ENCODE measurements at places on chromosomes 2 and 18. TPM values are rescaled to one million over a fixed set of nuclear protein-coding genes. Genes with fewer than 3 reads are reported as not detected.

DNA sequence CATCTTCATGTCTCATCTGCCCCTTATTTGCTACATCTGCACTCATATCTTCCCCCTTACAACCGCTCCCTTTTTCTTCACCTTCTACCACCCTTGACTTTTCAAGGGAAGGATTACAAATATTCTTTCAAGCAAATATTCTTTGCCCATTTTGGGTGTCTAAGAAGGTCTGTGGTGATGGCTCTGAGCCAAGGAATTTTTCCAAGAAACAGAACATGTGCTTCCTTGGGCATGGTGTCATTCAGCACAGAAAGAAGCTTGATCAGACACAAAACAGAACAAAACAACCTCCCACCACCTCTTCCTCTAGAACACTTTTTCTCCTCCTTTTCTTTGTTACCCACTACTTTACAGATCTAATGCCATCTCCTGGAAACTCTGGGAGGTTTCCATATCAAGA, 313.7 kb downstream of the SATB2 start:
- DNase-seq, result no peak

DNA sequence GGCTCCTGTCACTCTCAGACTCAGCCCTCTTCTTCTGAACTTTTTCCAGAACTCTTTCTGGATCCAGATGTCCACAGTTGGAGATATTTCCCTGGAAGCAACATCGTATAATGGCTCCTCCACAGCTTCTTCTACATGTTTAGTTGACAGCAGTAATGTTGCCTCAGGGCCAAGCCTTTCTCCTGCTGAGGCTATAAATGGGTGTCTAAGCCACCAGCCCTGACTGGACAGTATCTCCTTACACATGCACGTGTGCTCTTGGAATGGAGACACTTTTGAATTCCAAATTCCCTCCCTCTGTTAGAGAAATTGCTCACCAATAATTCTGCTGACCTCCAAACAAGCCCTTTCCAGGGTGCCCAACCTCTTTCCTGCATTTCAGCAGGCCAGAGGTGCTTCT, 156.2 kb upstream of the PIK3C3 start:
- DNase-seq, result no peak

DSG4 gene
- total RNA-seq, result not detected

DNA sequence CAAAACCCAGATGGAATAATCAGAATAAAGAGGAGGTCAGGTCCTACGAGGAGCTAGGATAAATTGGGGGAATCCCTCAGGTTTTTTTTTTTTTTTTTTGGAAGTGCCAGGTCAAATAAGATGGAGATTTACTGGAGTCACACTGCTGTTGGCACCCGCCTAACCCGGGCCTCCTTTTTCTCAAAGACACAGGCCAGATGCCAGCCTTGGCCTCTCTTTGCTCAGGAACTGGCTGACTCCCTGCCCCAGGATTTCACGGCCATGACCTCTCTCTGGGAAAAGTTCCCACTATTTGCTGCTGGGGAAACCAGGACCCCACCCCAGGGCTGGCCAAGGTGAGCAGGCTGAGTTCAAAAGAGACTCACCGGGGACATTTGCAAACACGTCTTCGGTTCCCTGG, 2.5 kb downstream of the CD8A start:
- DNase-seq, result no peak

EIF2AK3 gene
- total RNA-seq, result 34.1 TPM

All from natural killer cell treated with Interleukin-12 subunit alpha and Interleukin-12 subunit beta and Interleukin-15 and Interleukin-18, amount 100 ng/mL, for 72 hours (primary cell).